Activated CD4-positive, alpha-beta T cell treated with anti-CD3 and anti-CD28 coated beads for 48 hours (primary cell): ENCODE measurements at places on chromosomes 2 and 18.

GRCh38 chr2:160652236-160652635 lies 158.6 kb upstream of the RBMS1 start:
- peak; percentile 77 for DNase-seq

- no peak for DNase-seq
Measured at GRCh38 chr2:55161295-55162210, 70.5 kb downstream of the CLHC1 start.

- DNase-seq = no peak
Measured at GRCh38 chr18:1252936-1253335, 348.3 kb downstream of the ADCYAP1 start.

GRCh38 chr2:12083081-12083581 lies 336.7 kb downstream of the LPIN1 start:
- no peak for DNase-seq

GRCh38 chr18:79626905-79627749 lies 52.5 kb upstream of the CTDP1 start:
- DNase-seq = no peak

GRCh38 chr2:46116553-46116991 lies 180.6 kb upstream of the EPAS1 start:
- no peak for DNase-seq

GRCh38 chr2:65553504-65554074 lies 121.2 kb upstream of the SPRED2 start:
- DNase-seq = no peak

GRCh38 chr18:36761186-36761698 lies 67.6 kb downstream of the TPGS2 start:
- DNase-seq = no peak

DNA sequence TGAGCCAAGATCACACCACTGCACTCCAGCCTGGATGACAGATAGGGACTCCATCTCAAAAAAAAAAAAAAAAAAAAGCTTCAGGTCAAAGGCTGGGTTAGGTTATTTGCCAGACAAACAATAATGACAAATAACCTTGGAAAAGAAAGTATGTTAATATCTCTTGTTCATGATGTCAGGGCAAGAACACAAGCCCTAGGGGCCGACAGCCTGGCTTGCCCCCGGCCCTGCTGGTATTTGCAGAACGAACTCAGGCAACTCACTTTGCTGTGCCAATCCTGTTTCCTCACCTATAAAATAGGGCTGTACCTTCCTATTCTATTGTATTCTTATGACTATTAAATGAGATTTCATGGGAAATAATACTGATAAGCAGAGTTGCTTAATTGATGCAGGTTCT lies 75.4 kb upstream of the CDC42EP3 start:
- DNase-seq = no peak

- no peak for DNase-seq
Measured at GRCh38 chr2:6562771-6563170, 302.9 kb downstream of the CMPK2 start.

- DNase-seq = no peak
Measured at GRCh38 chr2:121167411-121167810, 117.6 kb downstream of the TFCP2L1 start.

GRCh38 chr18:21450503-21450902 lies 150.0 kb downstream of the ESCO1 start:
- DNase-seq = no peak

GRCh38 chr18:830315-830901 lies 18.4 kb upstream of the YES1 start:
- DNase-seq = no peak

- no peak for DNase-seq
Measured at GRCh38 chr2:151904807-151905206, 76.6 kb upstream of the ARL5A start.

GRCh38 chr2:11057031-11057430 lies 98.2 kb upstream of the SLC66A3 start:
- DNase-seq = no peak

DNA sequence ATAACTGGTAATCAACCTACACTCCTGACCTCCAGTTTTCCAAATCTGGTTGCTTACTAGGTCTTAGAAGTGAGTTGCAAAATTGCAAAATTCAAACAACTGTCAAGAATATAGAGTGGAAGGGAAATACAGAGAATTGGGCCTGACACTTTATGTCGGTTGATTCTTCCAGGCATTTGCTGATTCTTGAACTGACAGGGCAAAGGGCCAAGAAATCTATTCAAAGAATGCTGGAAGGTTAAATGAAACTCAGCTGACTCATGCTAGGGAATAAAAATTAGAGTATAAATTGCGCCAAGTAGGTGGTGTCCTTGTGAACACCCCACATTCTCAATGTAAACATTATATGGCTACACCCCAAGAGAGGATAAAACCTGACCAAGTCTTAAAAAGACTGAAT lies 21.5 kb upstream of the ZSCAN30 start:
- no peak for DNase-seq

DNA sequence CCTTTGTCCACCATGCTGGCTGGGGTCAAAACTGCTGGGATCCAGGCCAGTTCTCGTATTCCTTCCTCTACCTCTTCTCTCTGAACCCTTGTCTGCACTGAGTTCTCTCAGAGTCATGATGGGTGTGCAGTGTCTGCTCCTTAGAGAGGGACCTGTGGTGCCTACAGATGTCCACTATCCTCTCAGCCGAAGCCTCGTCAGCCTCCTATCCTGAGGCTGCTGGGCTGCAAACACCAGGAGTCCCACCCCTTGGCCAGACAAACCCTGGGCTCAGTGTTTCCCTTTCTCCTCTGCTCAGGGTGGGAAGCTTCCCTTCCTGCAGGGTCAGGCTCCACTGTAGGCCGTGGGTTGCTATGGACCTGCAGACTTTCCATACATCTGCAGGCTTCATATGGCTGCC lies 2.3 kb downstream of the INPP5D start:
- no peak for DNase-seq

DNA sequence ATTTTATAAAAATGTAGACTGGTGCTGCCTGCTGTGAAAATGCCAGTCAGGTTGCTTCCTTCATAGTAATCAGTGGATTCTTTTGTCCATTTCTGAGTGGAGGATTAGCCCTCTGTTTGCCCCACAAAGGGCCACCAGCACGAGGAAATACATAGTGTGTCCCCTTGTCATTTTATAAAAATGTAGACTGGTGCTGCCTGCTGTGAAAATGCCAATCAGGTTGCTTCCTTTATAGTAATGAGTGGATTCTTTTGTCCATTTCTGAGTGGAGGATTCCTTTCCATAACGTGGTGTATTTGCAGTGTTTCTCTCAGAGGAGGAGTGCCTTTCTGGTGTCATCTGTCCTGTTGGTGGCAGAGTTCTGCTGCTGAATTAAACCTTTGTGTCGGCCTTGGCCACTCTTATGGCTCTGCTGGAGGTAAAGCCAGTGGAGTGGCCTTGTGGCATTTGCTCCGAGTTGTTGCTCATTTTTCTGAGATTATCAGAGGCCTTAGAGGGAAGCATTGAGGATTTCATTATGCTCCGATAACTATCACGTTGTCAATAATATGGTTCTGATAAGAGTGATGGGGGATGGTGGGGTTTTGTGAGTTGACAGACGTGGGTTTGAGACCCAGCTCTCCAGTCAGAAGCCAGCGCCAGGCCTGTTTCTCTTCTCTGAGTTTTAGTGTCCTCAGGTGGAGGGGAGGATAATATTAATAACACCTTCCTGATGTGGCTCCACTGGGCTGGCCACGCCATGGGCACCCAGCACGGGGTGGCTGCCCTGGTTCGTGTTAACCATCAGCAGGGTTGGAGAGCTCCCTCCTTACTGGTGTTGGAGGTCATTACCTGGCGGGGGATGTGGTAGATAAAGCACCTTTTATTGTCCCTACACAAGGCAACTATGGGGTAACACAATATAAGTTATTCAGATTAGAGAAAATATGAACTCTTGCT lies 96.6 kb downstream of the NEDD4L start:
- DNase-seq = no peak

- no peak for DNase-seq
Measured at GRCh38 chr18:29078273-29078672, 901.3 kb upstream of the CDH2 start.

DNA sequence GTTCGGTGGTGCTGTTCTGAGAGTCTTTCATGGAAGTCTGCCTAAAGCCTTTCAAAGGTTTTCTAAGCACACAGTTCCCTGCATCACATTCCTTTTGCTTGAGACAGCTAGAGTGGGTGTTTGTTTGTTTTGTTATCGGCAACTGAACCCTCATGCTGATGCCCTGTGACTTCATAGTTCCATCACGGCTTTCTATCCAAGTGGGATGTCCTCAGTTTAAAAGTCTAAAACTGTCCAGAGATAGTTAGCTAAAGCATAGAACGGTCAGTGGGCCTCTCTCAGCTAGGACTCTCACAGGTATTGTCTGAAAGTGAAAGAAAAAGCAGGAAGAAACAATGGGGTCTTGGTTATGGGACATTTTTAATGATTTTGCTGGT lies 337.3 kb downstream of the OSR1 start:
- no peak for DNase-seq

GRCh38 chr2:115294999-115295398 lies 852.6 kb downstream of the DPP10 start:
- DNase-seq = no peak
